AG04449 (cell line): ENCODE measurements at places on chromosomes 4 and X.

- DNase-seq: no peak
Observed at GRCh38 chrX:41802958-41803357, 79.0 kb downstream of the GPR82 start.

GRCh38 chr4:151604238-151604637, 156.6 kb downstream of the GATB start:
- no peak for DNase-seq

DNA sequence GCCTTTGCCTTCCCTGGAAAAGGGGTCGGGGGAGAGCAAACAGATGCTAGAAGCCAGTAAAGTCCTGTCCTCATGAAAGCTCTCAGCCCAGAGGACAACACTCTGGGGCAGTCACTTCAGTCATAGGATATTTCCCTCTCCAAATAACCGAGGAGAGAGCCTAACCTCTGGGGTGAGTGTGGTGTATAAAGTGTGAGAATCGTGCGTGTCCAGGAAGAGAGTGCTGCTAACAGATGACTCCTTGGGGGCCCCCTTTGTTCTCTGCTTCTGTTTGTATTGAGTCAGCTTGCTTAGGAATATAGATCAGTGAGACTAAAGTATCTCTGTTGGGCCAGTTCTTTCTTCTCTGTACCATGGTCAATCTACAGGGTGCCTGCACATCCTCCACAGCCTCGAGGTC, 247.2 kb downstream of the PALLD start:
- no peak for DNase-seq

DNA sequence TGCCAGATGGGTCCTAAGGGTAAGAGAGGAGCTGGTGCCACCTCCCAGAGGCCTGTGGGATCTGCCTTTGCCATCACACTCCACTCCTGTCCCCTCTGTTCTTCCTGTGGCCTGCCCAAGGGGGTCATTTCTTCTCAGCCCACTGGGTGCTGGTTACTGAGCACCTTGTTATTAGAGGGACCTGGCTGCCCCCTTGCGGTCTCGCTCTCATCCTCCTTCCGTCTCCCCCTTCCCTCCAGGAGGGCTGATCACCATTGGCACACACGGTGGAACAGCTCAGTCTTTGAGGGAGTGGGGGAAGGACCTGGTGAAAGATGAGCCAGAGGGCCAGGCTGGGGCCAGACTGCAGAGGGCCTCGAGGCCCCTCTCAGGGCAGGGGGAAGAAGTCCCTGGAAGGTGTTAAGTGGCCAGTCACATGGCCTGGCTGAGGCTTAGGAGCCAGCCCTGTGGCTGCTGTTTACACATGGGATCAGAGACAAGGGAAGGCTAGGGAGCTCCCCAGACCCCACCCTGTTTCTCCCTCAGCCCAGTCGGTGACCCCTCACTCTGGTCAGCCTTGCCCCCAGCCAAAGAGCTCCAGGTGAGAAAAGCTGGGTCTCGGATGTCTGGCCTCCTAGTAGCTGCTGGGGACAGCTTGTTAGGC, 68.1 kb downstream of the MTMR1 start:
- no peak for DNase-seq

DNA sequence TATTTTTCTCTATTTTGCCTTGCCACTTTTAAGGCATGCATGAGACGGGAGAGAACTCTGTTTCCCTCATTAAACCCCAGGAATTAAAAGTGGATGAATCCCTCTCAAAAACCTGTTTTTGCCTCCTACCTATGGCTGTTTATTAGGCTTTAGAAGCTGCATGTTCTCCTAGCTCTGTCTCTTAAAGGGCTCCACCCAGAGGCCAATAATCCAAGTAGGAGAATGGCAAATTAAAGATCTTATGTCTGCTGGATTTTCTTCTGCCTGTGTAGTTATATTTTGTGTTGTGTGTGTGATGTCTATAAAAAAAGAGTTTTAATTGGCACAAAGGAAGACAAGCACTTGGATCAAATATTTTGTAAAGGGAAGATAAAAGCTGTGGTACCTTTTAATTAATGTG, 32.4 kb downstream of the MAGEC1 start:
- no peak for DNase-seq

GRCh38 chr4:100516225-100516624, 1.6 kb downstream of the EMCN start:
- no peak for DNase-seq

DNA sequence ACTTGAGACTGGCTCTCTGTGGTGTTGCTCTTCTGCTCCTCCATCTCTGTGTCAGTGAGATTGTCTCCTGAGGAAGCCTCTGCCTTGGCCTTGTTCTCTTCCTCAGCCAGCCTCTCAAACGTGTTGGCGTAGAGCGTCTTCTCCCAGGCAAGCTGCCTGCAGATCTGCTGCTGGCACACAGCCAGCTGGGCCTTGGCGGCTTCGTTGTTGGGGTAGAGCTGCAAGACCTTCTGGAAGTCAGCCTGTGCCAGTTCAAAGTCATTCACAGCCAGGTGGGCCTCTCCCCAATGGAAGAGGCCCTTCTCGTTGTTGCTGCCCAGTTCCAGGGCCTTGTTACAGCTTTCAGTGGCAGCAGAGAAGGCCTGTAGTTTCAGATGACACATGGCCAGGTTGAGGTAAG, 159.1 kb downstream of the NDST3 start:
- no peak for DNase-seq

GRCh38 chrX:53990171-53990570, 54.1 kb downstream of the PHF8 start:
- no peak for DNase-seq

DNA sequence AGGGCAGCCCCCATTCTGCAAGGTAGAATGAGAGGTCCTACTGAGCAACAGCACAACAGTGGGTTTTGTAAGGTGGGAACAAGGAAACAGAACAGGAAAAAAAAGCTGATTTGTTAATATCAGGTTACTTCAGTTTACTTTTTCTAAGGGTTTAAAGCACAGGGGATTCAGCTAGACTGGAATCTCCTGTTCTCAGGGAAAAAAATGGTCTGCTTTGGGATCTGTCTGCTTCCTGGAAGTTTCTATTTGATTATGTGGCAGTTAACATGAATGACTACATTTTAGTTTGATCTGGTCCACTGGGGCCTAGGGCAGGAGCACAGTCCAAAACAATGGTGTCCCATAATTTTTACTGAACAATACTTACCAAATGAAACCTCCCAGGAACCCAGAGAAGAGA, 104.6 kb downstream of the FBXW7 start:
- no peak for DNase-seq

DNA sequence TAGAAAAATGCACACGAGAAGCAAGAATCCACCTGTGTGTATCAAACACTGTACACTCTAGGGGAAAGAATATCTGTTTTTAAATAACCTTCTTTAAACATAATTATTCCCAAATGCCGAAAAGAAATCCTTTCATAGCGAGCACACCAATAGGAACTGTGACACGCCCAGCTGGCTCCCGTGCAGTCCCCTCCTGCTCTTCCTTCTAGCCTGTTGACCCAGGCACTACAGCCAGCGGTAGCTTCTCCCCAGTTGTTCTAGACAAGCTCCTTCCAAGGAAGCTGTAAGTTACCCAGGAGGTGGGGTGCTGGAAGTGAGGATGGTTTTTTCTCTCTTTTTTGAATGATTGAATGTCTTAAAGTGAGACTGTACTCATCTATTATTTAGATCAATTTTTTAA, 19.5 kb upstream of the NOCT start:
- no peak for DNase-seq

- no peak for DNase-seq
Observed at GRCh38 chr4:166493924-166494345, 620.9 kb downstream of the TLL1 start.

DNA sequence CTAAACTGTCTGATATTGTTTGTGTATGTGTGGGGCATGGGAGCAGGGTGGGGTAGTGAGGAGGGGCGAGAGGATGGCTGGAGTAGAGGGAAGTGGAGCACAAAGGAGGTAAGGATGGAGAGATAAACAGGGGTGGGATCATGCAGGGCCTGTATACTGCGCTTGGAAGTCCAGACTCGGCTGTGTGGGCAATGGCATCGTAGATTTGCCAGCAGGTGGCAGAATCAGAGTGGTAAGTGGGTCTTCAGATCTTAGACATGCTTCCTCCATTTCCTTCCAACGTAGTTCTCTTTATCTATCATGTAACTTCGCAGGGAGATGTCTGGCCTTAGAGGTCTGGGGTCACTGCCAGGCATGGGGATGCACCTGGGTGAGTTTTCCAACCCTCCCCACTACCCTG, 155.5 kb downstream of the PDGFRA start:
- DNase-seq: no peak

DNA sequence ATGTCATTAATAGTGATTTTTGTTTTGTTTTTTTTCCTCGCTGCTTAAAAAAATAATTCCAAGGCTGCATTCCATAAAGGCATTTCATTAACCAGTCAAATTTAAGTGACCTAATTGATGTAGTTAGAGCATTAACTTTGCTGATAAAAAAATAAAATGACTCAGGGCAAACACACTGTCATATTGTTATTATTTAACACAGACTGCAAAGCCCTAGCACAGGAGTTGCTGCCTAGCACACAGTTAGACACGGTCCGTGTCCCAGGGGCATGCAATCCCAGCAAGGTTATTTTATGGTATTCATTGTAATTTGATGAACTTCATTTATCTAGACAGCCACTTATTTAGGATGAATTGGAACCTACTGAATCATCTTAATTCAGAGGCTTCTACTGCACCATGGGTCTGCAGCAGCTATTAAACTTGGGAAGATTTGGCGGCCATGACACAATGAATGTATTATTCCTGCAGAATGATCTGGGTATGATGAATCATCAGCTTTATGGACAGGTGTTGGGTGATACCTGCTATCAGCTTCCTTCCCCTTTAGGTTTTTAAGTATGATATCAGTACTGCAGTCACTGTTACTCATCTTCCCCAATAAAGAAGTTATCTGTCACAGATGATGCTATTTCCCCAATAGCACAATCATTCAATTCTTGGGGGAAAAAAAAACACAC, 182.7 kb downstream of the PPARGC1A start:
- no peak for DNase-seq

DNA sequence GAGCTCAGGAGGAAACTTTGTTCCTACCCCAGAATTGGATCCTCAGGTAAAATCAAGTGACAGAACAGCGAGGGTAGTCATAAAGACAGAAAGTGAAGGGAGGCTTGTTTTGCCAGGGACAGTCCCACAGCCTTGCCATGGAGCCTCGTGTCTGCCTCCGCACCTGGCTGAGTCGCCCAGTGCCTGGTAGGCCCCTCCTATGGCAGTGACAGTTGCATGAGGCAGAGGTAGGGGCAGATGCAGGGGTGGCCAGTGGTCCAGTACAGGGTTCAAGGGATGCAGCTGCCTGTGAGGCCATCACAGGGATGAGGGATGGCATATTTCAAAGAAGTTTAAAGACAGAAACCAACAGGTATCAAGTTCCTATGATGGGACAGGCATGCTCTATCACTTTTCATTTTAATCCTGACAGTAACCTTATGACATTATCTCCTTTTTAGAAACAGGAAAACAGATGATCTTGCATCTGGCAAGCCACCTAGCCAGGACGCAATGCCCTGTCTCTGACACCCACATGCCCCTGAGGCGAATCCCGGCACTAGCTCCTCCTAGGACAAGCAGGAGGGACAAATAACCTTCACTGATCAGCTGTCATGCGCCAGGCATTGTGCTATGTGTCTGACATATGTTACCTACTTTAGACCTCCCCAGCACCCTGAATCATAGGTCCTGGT, 127.4 kb upstream of the ENPP6 start:
- DNase-seq: no peak

- DNase-seq: peak; percentile 41
Observed at GRCh38 chr4:39933671-39934590, 43.8 kb downstream of the PDS5A start.

- no peak for DNase-seq
Observed at GRCh38 chrX:103405009-103405333, 28.6 kb downstream of the BEX3 start.

GRCh38 chr4:105155426-105155825, 8.8 kb downstream of the TET2 start:
- DNase-seq: no peak

GRCh38 chr4:104425948-104426347, 68.7 kb downstream of the CXXC4 start:
- no peak for DNase-seq

- no peak for DNase-seq
Observed at GRCh38 chr4:112593438-112594133, 43.1 kb downstream of the ZGRF1 start.

- DNase-seq: no peak
Observed at GRCh38 chr4:143773998-143774895, 73.8 kb upstream of the FREM3 start.

DNA sequence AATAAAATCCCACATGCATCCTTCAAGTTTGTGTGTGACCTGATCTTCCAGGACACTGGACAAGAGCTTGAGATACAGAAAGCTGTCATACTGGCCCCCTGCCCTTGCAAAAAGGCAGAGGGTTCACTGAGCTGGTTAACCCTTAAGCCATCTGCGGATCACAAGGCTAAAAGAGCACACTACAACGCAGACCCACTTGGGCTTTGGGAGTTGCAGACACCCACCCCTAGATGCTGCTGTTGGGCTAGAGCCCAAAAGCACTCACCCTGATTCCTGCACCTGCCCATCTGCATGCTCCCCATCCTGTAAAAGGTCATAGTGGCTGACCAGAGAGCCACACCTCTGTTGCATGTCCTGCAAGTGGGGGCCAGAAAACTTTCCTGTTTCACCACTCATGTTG, 51.1 kb downstream of the TXK start:
- DNase-seq: no peak

- DNase-seq: no peak
Observed at GRCh38 chr4:532588-533317, 33.7 kb downstream of the PIGG start.

GRCh38 chr4:118141240-118141639, 107.0 kb downstream of the NDST3 start:
- DNase-seq: no peak

GRCh38 chr4:19636451-19636850, 615.3 kb upstream of the SLIT2 start:
- DNase-seq: no peak

- DNase-seq: no peak
Observed at GRCh38 chr4:186400676-186401075, 134.7 kb downstream of the F11 start.

GRCh38 chr4:68342134-68342533, 7.8 kb downstream of the YTHDC1 start:
- no peak for DNase-seq

DNA sequence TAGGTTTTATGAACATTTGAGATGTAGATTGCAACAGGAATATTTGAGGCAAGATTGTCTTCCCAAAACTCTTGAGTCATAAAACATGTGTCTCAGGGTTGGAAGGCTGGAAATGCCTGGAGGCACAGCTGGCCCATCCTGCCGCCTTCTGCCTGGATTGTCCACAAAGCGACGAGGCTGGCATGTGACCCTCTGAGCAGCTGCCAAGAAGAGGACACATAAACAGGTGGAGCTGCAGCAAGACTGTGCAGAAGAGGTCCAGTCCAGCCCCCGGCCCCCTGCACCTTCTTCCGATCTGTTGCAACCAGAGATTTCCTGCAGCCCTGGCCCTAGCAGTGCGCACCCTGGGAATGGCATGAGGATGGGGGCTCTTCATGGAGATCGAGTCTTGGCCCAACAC, 101.9 kb upstream of the BCOR start:
- DNase-seq: no peak

- peak; percentile 1 for DNase-seq
Observed at GRCh38 chrX:122641136-122641535, 542.9 kb upstream of the GRIA3 start.

- DNase-seq: no peak
Observed at GRCh38 chr4:27790911-27791310, 930.3 kb downstream of the STIM2 start.
